ENCODE measurements at places on chromosomes 2 and 18.

DNA sequence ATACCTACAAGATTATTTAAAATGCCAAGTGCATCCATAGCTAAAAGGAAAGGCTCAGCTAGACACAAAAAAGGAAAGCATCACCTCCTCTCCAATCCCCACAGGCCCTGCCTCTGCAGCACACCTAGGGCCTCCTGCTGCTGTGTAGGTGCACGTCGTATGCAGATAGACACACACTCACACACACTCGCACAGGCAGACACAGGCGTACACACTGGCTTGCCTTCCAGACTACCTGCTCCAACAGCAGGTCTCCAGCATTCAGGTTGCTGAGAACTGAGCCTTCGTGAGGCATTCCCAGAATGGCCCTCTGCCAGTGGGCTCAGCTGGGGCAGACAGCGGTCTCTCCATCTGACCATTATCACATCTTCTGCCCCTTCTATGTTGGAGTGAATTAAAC lies 35.3 kb upstream of the FRZB start:
- no peak for DNase-seq

DNA sequence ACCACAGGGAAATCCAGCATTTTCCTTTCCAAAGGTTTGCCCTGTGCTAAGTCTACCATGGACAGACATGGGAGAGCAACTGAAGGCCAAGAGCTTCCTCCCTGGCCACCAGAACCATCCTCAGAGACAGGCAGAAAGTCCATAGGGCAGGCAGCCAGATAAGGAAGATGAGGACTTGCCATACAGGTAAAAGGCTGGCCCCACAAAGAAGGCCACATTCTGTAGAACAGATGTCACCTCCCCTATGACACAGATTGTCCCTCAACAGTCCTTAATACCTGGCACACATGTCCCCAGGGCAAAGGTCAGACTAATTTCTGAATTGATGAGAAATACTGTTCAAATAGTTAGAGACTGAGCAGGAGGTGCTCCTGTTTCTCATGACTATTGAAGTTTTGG lies 52.0 kb downstream of the FECH start:
- no peak for DNase-seq

- no peak for DNase-seq
Measured at GRCh38 chr2:235396071-235396846, 97.6 kb upstream of the AGAP1 start.

GRCh38 chr18:33820517-33821371 lies 242.7 kb downstream of the ASXL3 start:
- no peak for DNase-seq

GRCh38 chr2:55231546-55232083 lies 478 bp downstream of the CLHC1 start:
- DNase-seq: no peak

All from RWPE2 (cell line).